ENCODE measurements at places on chromosomes 1 and 21. TPM values are rescaled to one million over a fixed set of nuclear protein-coding genes. Genes with fewer than 3 reads are reported as not detected.

- DNase-seq, result no peak
Measured at GRCh38 chr1:223844787-223845036, 1.0 kb downstream of the TP53BP2 start.

- DNase-seq, result no peak
Measured at GRCh38 chr1:39098546-39099250, 72.5 kb downstream of the NDUFS5 start.

GRCh38 chr1:18746981-18747380 lies 112.5 kb downstream of the TAS1R2 start:
- DNase-seq, result no peak

Gene SYT2
- not detected for total RNA-seq

DNA sequence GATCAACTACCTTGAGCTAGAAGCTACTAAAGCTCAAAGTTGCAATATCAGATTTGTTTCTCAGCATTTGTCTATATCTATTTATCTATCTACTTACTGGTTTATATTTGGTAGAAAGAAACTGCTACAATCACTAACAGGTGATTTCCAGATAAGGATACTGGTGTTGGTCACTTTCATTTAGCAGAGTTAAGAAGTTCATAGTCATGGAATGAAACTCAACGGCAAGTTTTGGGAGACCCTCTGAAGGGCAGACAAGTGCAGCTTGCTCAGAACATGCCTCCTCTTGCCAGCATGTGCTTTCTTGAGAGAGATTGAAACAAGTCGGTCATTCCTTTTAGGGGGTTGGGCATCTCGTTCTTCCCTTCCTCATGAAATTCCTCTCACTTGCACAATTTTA lies 296.5 kb downstream of the GRIK1 start:
- no peak for DNase-seq

Gene RPS6KC1
- 20.5 TPM for total RNA-seq

Gene KCNT2
- total RNA-seq, result 7.1 TPM

GRCh38 chr1:219271818-219272535 lies 98.3 kb downstream of the LYPLAL1 start:
- DNase-seq, result no peak

GRCh38 chr1:238458899-238459298 lies 568.2 kb upstream of the ZP4 start:
- DNase-seq, result no peak

Gene ADAM30
- total RNA-seq, result not detected
